ENCODE measurements at places on chromosomes 4 and X.

GRCh38 chrX:39629001-39629400 is 468.8 kb downstream of the BCOR start:
- no peak overlapping the region for H3K4me3 ChIP-seq
- no peak overlapping the region for H3K27ac ChIP-seq
- peaks cover 11% of the 10 kb centered on the region for H3K27me3 ChIP-seq
- DNase-seq: no peak
- no peaks in the 10 kb centered on the region for H3K4me1 ChIP-seq
- H3K36me3 ChIP-seq: no peaks in the 10 kb centered on the region

DNA sequence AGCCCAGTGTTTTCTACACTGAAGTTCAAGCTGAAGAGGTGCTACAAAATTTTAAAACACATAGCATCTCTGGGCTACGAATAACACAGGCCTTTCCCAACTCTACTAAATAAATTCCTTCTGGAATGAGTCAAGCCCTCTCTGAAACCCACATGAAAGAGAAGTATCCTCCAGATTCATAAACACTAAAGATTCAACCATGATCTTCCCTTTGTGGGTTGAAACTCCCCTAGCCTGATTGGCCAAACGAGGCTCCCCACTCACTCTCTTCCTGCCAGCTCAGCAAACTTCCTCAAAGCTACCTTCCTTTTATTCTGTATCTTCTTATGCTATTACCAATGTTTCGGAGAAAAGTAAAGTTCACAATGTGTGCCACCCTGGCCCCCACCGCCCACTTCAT is 95.4 kb downstream of the NKX6-1 start:
- H3K4me1 ChIP-seq: peaks cover 23% of the 10 kb centered on the region
- no peak overlapping the region for H3K27ac ChIP-seq
- no peaks in the 10 kb centered on the region for H3K36me3 ChIP-seq
- H3K4me3 ChIP-seq: no peak overlapping the region
- no peaks in the 10 kb centered on the region for H3K27me3 ChIP-seq

DNA sequence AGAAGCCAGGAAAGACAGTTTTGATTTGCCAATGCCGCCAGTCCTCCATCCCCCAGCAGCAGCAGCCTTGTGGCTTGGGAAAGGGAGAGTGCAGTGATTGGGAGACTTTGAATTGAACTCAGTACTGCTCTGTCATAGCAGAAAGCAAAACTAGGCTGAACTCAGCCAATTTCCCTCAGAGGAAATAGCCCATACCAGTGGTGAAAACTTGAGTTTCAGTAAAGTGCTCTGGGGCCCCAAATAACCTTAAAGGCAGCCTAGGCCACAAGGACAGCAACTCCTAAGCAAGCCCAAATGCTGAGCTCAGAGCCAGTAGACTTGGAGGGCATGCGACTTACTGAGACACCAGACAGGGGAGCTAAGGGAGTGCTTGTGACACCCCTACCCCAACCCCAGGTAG is 2.0 kb upstream of the PROM1 start:
- H3K4me3 ChIP-seq: no peak overlapping the region
- peaks cover 87% of the 10 kb centered on the region for H3K27me3 ChIP-seq
- no peaks in the 10 kb centered on the region for H3K36me3 ChIP-seq
- DNase-seq: no peak
- no peak overlapping the region for H3K27ac ChIP-seq

DNA sequence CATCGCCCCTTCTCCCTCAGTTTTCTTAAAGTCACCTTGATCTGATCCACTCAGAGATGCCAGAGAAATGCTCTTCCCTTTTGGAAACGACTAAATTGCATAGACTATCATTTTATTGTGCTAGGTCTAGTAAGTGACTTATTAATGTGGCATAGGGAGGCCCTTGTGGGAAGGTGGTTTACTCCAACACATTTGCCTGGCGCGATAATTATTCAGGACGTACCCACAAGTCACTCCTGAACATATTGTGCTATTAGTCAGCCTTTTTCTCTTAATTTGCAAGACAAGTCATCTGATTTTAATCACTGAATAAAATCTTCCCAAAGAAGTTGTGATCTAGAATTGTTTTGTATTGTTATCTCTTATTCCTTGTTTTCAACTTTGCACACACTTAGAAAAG is 7.6 kb downstream of the ENPEP start:
- H3K27me3 ChIP-seq: no peaks in the 10 kb centered on the region
- H3K4me3 ChIP-seq: no peak overlapping the region
- no peak for DNase-seq

DNA sequence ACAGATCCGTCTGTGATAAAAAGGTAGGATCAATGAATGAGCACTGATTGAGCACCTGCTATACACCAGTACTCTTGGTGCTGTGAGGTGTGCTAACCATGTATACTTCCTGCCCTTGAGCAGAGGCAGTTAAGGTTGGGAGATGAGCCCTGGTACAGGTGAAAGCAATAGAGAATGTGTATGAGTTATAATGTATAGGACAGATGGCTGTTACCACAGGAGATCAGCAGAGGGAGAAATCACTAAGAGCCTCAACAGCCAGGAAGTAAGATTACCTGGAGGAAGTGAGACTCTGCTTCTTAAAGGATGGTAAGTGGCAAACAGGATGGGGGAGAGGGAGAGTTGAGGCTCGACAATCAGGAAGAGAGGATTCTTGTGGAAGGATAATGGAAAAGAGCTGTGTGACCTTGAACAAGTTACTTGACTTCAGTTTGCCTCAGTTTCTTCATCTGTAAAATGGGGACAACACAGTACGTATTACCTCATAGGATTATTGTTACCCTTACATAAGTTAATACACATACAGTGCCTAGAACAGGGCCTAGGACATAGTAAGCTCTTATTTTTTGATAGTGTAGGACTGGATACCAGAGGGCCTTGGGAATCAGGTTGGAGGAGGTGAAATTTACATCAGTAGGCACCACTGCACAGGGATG is 9.1 kb downstream of the CXCR3 start:
- H3K4me1 ChIP-seq: peaks cover 8% of the 10 kb centered on the region
- no peak overlapping the region for H3K4me3 ChIP-seq
- no peaks in the 10 kb centered on the region for H3K27me3 ChIP-seq

DNA sequence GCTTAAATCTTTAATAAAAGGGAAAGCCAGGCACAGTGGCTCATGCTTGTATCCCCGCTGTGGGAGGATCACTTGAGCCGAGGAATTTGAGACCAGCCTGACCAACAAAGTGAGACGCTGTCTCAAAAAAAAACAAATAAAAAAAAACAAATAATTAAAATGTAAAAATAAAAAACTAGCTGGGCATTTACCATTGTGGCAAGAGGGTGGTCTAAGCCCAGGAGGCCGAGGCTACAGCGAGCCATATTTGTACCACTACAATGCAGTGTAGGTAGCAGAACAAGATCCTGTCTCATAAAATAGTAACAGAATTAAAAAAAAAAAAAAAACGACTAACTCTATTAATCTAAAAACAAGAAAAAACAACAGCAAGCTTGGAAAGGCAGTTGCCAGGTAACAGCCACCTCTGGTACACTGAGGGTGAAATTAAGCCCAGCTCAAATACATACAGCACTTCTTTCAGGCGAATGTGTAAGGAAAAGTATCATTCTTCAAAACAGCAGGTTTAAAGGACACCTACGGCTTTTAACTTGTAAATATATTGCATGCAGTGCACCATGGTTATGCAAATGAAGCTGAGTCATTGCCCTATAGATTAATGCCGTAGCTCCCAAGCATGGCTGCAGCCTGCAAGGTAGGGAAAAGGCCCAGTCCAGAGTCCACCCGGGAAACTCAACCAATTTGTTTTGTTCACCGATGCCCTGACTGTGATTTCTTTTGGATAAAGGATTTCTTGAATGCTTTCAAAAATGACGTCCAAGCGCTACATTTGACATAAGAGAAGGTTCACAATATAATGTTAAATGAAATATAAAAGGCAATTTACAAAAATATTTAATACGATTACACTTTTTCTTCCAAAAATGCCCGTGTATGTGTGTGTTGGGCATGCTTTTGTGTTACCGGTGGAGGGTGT is 14.5 kb upstream of the TXLNG start:
- H3K27ac ChIP-seq: peak overlapping the region; percentile 100
- peak; percentile 12 for DNase-seq
- H3K27me3 ChIP-seq: no peaks in the 10 kb centered on the region
- H3K36me3 ChIP-seq: peaks cover 4% of the 10 kb centered on the region

DNA sequence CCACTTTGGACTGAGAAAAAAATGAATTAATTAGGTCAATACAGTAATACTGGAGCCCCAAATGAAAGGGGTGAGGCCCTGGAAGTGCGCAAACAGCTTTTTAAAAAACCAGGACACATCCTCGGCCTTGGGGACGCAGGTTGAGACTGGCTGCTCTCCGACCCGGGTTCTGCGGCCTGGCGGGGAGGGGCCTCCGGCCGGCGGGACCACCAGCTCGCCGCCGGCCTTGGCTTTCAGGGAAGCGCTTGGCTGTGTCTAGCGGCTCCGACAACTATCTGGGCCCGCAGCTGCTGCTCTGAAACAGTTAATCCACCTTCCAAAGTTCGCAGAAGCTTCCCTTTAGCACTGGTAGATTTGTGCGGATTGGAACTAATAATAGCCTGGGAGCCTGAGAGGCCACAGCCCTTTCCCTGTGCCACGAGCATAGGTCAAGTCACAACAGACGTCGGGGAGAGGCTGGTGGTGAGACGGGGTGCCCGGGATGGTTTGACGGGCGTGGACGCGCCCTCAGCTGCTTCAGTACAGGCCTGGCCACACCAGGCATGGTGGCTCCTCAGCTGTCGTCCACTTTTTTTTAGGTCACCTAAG is 1.1 kb upstream of the SEL1L3 start:
- no peak overlapping the region for H3K27ac ChIP-seq
- peak overlapping the region; percentile 81 for H3K4me3 ChIP-seq
- H3K27me3 ChIP-seq: peaks cover 84% of the 10 kb centered on the region
- peaks cover 37% of the 10 kb centered on the region for H3K4me1 ChIP-seq
- no peaks in the 10 kb centered on the region for H3K36me3 ChIP-seq

DNA sequence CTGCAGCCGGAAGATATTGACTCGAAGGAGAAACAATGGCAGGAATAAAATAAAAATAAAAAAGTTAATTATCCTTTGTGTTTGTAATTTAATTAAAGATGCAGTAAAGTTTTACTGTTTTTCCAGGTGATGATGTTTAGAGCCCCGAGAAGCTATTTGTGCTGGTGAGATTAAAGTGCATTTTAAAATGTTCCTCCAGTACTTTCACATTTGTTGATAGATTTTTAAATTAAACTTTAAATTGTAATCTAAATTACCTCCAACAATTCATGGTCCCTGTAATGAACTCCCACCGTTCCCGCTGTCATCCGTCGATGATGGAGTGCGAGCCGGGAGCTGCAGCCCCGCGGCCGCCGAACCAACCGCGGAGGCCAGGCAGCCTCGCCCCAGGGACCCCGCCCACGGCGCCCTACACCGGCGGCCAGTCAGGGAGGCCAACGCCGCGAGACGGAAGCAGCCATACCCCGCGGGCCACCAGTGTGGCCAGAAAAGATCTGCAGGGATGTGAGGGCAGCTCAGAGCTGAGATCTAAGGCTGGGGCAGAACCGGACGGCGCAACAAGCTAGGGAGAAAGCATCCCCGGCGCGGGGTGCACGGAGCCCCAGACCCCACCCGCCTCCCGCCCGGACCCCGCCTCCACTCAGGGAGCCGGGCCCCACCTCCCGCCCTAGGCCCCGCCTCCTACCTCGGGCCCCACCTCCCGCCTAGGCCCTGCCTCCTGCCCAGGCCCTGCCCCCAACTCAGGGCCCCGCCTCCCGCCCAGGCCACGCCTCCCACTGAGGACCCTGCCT is 104.0 kb downstream of the FAM53A start:
- DNase-seq: peak; percentile 93
- peaks cover 28% of the 10 kb centered on the region for H3K4me1 ChIP-seq
- peaks cover 43% of the 10 kb centered on the region for H3K27me3 ChIP-seq
- no peaks in the 10 kb centered on the region for H3K36me3 ChIP-seq

GRCh38 chrX:22889819-22890218 is 109.9 kb upstream of the DDX53 start:
- H3K4me1 ChIP-seq: peaks cover 5% of the 10 kb centered on the region
- no peaks in the 10 kb centered on the region for H3K27me3 ChIP-seq
- no peaks in the 10 kb centered on the region for H3K36me3 ChIP-seq
- no peak overlapping the region for H3K27ac ChIP-seq

DNA sequence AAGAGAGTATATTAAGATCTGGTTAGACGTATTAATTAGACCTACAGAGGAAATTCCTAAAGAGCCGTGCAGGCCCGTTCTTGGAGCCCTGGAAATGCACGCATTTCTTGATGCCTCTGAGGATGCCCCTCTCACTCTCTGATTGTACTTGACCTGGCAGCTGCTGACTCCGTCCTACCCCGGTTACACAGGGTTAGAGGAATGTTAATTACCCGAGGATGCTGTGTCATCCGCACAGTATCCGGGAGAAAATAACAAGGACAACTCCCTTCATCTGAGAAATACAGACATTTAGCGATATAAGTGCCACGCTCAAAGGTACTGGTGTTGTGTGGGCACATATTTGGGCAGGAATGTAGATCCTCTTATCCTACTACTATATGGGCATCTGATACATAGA is 404.6 kb upstream of the FAT1 start:
- peak overlapping the region; percentile 15 for H3K27ac ChIP-seq
- H3K27me3 ChIP-seq: no peaks in the 10 kb centered on the region
- no peak overlapping the region for H3K4me3 ChIP-seq
- no peak for DNase-seq
- no peaks in the 10 kb centered on the region for H3K36me3 ChIP-seq

GRCh38 chr4:1038948-1039492 is 27.6 kb downstream of the FGFRL1 start:
- H3K4me1 ChIP-seq: peaks cover 56% of the 10 kb centered on the region
- H3K36me3 ChIP-seq: no peaks in the 10 kb centered on the region
- H3K27ac ChIP-seq: no peak overlapping the region
- no peak for DNase-seq

DNA sequence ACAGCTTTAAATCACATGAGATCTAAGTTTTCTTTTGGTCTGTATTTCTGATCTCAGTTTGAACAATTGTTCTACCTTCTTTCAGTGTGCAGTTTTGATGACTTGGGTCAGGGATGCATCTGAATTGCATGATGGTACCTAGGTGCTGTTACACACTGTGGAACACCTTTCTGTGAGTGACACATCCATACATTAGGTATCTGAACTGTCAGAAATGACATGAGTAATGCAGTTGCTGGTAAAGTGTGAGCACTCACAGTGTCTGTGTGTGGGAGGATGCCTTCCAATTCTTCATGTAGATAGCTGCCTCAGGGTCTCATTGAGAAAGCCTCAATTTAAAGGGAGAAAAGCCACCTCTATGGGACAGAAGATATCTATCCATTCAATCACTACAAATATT is 411.9 kb downstream of the PPARGC1A start:
- H3K27ac ChIP-seq: no peak overlapping the region
- no peaks in the 10 kb centered on the region for H3K36me3 ChIP-seq
